Trophoblast cell (in vitro differentiated cells and primary cell): ENCODE measurements at places on chromosomes 6 and 20.

- H3K27ac ChIP-seq = no peak overlapping the region
- no peak overlapping the region for H3K4me3 ChIP-seq
Measured at GRCh38 chr6:137871831-137872454, 4.9 kb downstream of the TNFAIP3 start.

DNA sequence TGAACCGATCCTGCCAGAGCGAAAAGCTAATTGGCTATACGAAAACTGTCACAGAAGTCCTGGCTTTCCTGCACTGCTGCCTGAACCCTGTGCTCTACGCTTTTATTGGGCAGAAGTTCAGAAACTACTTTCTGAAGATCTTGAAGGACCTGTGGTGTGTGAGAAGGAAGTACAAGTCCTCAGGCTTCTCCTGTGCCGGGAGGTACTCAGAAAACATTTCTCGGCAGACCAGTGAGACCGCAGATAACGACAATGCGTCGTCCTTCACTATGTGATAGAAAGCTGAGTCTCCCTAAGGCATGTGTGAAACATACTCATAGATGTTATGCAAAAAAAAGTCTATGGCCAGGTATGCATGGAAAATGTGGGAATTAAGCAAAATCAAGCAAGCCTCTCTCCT lies 14.2 kb downstream of the CCR6 start:
- no peaks in the 10 kb centered on the region for H3K4me1 ChIP-seq
- no peaks in the 10 kb centered on the region for H3K27me3 ChIP-seq
- no peak overlapping the region for H3K4me3 ChIP-seq
- no peak overlapping the region for H3K27ac ChIP-seq
- H3K36me3 ChIP-seq = no peaks in the 10 kb centered on the region
- DNase-seq = no peak

DNA sequence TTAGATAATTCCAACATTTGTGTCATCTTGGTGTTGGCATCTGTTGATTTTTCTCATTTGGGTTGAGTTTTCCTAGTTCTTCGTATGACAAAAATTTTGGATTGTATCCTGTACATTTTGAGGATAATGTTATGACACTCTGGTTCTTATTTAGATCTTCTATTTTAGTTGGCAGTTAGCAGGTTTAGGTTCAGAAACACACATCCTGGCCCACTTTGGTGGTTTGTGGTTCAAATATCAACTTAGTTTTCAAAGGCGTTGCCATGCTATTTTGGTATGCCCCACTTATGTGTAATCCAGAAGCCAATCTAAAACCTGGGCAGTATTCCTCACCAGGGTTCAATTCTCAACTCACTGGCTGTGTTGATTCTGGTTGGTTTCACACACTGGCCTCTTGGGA lies 68.2 kb downstream of the NOX3 start:
- no peaks in the 10 kb centered on the region for H3K36me3 ChIP-seq
- no peak for DNase-seq
- no peak overlapping the region for H3K4me3 ChIP-seq
- no peaks in the 10 kb centered on the region for H3K27me3 ChIP-seq
- no peaks in the 10 kb centered on the region for H3K4me1 ChIP-seq

DNA sequence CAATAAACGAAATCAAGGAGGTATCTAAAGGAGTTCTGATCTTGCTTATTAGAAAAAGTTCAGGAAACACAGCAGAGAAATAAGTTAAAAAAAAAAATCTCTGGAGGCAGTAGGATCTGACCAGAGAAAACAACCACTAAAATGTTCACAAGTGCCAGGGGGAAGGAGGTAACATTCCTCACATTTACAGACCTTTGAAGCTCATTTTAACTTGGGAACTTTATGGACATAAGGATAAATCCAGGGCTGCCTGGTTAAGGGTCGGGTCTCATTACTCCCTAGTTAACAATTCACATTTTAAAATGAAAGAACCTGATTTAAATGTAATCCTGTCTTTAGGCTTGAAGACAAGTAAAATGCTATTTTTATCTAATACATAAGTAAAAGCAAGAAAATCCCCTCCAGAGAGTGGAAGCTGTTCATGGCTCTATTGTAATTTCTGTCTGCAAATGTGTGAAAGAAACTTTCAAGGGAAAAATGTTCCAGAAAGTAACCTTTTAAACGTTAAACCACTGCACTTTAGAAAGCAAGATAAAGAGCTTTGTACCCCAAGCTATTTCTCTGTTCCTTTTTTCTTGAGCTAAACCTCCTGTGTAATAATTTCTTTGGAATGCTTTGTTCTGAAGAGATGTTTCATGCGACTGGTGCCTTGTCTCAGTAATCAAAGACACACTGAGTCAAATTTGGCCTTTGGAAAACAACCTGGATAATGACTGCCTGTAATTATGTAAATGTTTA lies 38.2 kb downstream of the MYLIP start:
- no peaks in the 10 kb centered on the region for H3K27me3 ChIP-seq
- no peak for DNase-seq
- peaks cover 9% of the 10 kb centered on the region for H3K4me1 ChIP-seq
- H3K4me3 ChIP-seq = no peak overlapping the region
- no peaks in the 10 kb centered on the region for H3K36me3 ChIP-seq
- H3K27ac ChIP-seq = peak overlapping the region; percentile 70

DNA sequence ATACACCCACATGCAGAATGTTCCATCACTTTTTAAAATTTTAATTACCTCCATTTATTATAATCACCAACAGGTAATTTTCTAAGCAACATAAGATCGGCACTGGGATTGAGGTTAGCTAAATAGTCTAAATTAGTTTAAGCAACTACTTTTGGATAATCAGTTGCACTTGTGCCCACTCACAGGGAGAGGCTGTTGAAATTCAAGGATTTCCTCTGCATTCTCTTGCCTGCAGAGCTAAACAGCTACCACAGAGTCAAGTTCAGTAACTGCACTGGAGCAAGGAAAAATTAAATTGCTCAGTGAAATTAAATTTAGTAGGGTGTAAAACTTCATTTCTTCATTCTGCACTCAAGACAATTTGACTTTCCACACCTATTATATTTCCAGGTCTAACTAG lies 120.7 kb upstream of the CCDC28A start:
- H3K27me3 ChIP-seq = no peaks in the 10 kb centered on the region
- H3K27ac ChIP-seq = no peak overlapping the region
- DNase-seq = no peak
- H3K36me3 ChIP-seq = peaks cover 10% of the 10 kb centered on the region
- no peak overlapping the region for H3K4me3 ChIP-seq
- peaks cover 3% of the 10 kb centered on the region for H3K4me1 ChIP-seq

DNA sequence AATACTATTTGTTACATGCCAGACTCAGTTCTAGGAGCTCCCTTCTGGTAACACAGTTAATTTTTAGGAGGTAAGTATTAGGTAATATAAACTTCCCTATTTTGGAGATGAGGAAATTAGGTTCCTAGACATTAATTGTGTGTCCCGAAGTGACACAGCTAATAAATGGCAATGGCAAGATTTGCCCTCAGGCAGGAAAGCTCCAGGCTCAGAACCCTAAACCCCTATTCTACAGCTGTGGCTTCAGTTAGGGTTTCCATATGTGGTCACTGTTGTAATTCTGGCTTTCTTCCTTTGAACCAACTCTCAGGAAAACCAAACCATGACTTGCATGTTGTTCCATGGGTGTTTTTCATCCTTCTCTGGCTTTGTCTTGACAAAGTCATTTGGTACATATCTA lies 188.2 kb downstream of the PLCB1 start:
- no peak overlapping the region for H3K27ac ChIP-seq
- DNase-seq = no peak
- H3K36me3 ChIP-seq = no peaks in the 10 kb centered on the region
- H3K27me3 ChIP-seq = no peaks in the 10 kb centered on the region

- H3K4me3 ChIP-seq = no peak overlapping the region
- H3K27ac ChIP-seq = no peak overlapping the region
- H3K4me1 ChIP-seq = no peaks in the 10 kb centered on the region
- H3K36me3 ChIP-seq = no peaks in the 10 kb centered on the region
- no peaks in the 10 kb centered on the region for H3K27me3 ChIP-seq
Measured at GRCh38 chr6:137157601-137158000, 15.8 kb downstream of the IL22RA2 start.

DNA sequence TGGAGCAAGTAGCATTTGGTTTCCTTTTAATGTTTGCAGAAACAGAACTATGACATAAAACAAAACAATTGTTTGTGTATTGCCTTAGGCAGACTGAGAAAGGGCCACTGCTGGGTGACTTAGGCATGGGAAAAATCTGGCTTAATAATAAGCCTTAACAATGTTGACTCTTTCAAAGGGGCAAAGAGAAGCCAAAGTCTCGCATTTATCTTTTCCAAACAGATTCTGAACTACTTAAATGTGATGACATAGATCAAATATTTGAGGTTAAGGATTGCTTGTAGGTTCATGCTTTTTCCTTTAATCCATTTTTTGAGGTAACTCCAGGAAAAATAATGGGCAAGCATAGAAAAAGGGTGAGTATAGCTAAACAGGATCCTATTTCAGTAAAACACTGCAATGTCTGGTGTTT lies 39.6 kb downstream of the ADAT2 start:
- H3K27ac ChIP-seq = no peak overlapping the region
- H3K4me1 ChIP-seq = no peaks in the 10 kb centered on the region
- DNase-seq = peak; percentile 33
- H3K36me3 ChIP-seq = no peaks in the 10 kb centered on the region

GRCh38 chr20:16902662-16903061 lies 154.5 kb downstream of the OTOR start:
- no peak for DNase-seq
- H3K36me3 ChIP-seq = no peaks in the 10 kb centered on the region
- H3K4me3 ChIP-seq = no peak overlapping the region
- peaks cover 6% of the 10 kb centered on the region for H3K4me1 ChIP-seq

- H3K4me3 ChIP-seq = no peak overlapping the region
- no peaks in the 10 kb centered on the region for H3K27me3 ChIP-seq
- no peaks in the 10 kb centered on the region for H3K36me3 ChIP-seq
Measured at GRCh38 chr6:14224359-14225103, 107.0 kb downstream of the CD83 start.

DNA sequence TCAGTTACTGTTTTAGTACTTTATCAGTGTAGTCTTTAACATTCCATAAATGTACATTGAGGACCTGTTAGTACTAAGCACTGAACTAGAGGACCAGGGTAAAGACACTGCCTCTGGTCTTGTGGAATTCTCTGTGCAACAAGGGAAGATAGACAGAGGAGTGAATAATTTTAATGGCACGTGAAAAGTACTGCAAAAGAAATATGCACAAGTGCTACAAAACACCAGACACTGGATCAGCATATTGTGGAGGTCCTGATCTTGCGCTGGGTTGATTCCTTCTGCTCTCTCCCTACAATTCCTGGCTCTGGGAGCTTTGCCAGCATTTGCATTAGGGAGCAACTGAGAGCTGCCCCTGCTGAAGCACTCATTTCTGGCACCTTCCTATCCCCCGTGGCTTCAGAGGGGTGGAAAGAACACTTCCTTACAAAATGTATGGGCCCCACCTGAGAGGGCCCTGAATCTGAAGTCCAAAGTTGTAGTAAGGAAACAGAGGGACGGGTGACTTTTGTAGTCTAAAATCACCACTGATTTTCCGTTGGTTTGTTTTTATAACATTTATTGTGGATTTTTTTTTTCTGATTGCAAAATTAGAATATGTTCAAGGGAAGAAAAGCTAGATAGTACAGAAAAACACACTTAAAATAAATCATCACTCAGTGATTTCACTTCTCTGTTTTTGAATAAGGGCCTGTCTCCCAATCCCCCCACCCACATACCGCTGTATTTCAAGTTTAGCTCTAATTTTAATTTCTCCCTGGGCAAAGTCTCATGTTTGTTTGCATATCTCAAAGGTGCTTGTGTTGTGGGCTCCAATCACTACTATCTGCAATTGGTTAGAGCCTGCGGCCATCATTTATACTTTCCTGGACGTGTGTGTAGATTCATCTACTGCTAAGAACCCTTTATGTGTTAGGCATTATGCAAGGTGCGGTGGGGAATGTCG lies 4.9 kb downstream of the PKIG start:
- peak; percentile 28 for DNase-seq
- no peak overlapping the region for H3K4me3 ChIP-seq
- H3K36me3 ChIP-seq = no peaks in the 10 kb centered on the region
- H3K27me3 ChIP-seq = no peaks in the 10 kb centered on the region
- H3K27ac ChIP-seq = no peak overlapping the region

GRCh38 chr6:139250296-139251044 lies 41.3 kb downstream of the TXLNB start:
- H3K4me1 ChIP-seq = no peaks in the 10 kb centered on the region
- no peaks in the 10 kb centered on the region for H3K36me3 ChIP-seq
- H3K27me3 ChIP-seq = no peaks in the 10 kb centered on the region
- peak; percentile 73 for DNase-seq

DNA sequence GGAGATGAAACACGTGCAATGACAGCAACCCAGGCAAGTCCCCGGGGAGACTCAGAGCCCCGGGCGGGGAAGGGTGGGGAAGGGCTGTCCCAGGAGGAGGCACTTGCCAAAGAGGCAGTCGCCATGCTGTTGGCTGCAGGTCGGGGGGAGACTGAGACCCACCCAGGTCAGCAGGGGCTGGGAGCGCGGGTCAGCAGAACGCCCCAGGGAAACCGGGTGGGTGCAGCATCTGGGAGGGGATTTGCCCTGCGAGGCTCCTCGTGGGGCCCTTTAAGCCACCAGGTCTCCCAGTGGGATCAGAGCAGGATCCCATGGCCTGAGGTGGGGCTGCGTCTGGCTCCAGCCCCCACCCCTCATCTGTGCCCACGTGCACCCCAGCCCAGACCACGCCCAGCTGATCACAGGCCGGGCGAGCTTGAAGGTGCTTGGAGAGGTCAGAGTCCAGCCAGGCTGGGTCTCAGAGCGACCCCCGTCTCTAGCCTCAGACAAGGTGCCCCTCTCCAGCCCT lies 65.5 kb downstream of the YTHDF1 start:
- H3K4me1 ChIP-seq = no peaks in the 10 kb centered on the region
- no peaks in the 10 kb centered on the region for H3K36me3 ChIP-seq
- H3K27me3 ChIP-seq = no peaks in the 10 kb centered on the region
- no peak overlapping the region for H3K27ac ChIP-seq
- no peak overlapping the region for H3K4me3 ChIP-seq
- DNase-seq = no peak

DNA sequence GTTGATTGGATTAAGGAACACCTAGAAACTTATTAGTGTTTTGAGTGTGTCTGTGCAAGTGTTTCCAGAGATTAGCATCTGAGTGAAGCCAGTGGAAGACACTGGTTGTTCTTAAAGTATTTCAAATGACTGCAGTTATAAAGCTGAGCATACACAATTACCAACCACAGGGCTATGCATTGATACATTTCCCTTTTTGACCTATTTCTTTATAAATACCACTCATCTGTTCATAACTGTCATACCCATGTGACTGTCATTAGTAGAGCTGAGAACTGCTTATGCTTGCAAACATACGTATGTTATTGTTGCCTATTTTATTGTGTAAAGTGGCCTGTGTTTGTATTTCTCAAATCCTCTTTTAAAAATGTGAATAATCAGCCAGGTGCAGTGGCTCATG lies 15.3 kb upstream of the ZC3H12D start:
- H3K4me1 ChIP-seq = no peaks in the 10 kb centered on the region
- H3K36me3 ChIP-seq = no peaks in the 10 kb centered on the region
- no peak for DNase-seq

DNA sequence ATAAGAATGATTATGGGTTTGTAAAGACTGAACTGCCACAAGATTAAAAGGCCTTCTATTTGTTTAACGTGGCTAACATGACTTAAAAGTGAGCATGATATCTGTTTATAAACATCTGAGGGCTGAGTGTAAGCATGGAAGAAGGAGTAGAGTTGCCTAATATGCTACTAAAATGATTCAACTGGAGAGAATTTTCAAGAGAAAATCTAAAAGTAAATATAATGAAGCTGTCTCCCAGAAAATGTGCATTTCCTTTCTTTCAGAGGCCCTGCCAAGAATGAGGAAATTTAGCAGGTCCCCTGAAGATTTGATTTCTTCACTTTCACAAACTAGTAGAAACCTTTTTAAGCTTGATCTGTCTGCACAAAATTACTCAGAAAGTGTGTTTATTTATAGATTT lies 4.2 kb upstream of the EYA4 start:
- H3K4me1 ChIP-seq = peaks cover 8% of the 10 kb centered on the region
- H3K27ac ChIP-seq = no peak overlapping the region
- no peak for DNase-seq
- H3K36me3 ChIP-seq = no peaks in the 10 kb centered on the region
- H3K27me3 ChIP-seq = peaks cover 19% of the 10 kb centered on the region
- no peak overlapping the region for H3K4me3 ChIP-seq
